Ureter (tissue), 1 donor: ENCODE measurements at places on chromosomes 7 and 10. TPM values are rescaled to one million over a fixed set of nuclear protein-coding genes. Genes with fewer than 3 reads are reported as not detected.

DNA sequence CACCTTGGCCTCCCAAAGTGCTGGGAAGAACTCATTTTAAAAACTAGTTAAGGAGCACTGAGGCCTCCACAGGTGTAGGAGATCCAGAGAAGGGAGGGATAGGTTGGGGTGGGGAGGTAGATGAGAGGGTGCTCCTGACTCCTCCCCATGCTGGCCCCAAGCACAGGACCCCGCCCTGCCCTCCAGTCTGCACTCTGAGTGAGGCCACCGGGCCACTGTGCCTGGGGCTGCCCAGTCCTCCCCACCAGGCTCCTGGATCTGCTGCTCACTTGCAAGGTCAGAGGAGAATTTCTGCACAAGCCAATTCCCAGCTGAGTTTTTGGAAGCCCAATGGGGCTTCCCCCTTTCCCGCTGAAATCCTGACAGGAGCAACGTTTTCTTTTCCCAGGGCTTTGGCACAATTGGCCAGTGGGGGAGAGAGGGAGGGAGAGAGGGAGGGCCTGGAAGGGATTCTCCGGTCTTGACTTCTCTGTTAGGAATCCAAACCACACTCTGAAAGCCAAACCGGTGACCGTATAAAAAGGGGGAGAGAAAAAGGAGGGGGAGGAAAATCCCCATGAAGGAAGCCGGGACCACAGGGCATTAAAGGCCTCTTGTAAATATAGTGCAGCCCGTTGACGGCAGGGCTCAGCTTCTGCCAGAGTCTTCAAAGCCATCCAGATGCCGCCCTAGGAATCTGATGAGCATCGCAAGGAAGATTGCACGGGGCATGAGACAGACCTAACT lies 116.2 kb downstream of the SH3PXD2A start:
- peak; percentile 69 for DNase-seq

DNA sequence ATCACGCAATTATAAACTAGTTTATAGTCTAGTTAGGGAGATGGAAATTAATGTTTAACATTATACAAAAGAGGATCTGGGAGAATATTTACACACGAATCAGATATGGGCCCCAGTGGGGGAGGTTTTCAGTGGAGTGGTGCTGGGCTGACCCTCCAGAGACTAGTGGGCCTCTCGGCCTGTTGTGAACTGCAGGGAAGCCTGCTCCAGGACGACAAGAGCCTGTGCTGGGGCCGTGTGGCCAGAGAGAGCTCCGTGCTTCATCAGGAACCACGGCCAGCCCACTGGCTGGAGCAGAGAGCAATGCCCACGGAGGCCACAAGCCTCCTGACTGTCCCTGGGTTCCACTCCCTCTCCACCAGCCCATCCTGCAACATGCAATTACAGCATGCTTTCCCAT lies 11.3 kb upstream of the ESYT2 start:
- no peak for DNase-seq

DNA sequence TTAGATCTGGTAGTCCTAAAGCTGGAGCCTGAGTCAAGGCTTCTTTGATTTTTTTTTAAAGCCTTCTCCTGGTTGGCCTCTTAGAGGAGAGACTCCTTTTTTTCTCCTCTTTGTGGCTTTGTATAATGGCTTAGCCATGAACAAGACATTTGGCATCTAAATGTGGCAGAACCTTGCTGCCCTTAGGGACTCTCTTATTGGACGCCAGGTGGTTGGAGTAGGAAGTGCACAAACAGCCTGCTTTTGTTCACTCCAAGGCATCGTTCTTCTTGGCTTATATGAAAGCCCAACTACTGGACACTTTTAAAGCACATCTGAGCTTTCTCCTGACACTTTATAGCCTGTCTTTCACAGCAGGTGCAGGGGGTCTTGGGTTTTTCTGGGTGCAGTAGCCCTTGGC lies 25.0 kb downstream of the ZPBP start:
- DNase-seq = no peak

GRCh38 chr10:103916254-103916653 lies 1.7 kb downstream of the STN1 start:
- DNase-seq = no peak

DNA sequence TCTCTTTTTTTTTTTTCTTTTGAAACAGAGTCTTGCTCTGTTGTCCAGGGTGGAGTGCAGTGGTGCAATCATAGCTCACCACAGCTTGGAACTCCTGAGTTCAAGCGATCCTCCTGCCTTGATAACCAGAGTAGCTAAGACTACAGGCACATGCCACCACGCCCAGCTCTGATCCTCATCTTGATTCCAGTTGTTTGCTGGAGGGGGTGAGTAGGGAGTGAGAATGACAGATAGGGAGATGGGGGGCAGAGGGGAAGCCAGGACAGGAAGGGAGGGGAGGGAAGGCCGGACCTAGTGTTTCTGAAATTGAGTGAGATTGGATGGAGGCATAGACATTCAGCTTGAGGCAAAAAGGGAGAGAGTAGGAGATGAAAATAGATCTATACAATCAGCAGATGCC lies 25.2 kb upstream of the CPXM2 start:
- DNase-seq = no peak

- DNase-seq = no peak
Observed at GRCh38 chr10:33123680-33124079, 165.7 kb upstream of the ITGB1 start.

DNA sequence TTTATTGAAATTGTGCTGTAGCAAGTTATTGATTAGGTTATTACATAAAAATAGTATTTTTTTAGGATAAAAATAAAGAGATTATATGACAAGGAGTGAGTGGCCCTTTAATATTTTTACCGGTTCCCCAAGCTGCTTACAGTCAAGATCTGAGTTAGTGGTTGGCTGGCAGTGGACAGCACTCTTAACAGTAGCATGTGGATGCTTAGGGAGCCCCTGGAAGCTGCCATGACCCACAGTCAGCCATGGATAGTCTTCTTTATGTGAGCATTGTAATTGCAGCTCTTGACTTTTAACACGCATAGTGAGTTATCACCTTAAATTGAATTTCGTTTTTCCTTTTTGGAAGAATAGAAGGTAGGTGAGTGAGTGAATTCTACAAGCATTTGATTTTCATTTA lies 22.1 kb downstream of the RAB18 start:
- DNase-seq = no peak

- DNase-seq = peak; percentile 78
Observed at GRCh38 chr10:103668351-103669242, 175.1 kb downstream of the NEURL1 start.

DNA sequence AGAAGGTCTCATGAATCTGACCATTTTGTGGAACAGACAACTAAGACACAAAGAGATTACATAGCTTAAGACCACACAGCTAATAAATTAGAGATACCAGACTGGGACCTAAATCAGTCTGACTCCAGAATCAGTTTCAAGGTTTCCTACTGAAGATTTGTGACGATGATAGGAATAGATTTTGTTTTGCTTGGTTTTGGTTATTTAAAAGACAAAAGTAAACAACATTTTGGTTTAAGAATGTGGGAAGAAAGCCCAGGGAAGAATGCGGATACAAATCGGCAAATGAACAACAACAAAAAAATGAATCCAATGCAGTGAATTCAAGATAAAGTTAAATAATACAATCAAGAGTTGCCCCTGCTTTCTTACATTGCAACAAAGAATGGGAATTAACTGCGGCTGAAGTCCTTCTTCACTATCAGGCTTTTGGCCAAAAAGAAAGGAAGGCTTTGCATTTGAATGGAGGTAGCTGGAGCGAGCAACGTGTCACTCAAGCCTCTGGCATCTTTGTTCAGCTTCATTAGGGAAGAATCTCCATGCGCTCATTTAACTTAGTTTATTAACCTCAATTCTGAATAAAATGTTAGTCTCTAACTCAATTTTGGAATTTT lies 210.8 kb downstream of the ADAM12 start:
- no peak for DNase-seq

- no peak for DNase-seq
Observed at GRCh38 chr10:107548301-107548700, 383.8 kb upstream of the SORCS1 start.

DNA sequence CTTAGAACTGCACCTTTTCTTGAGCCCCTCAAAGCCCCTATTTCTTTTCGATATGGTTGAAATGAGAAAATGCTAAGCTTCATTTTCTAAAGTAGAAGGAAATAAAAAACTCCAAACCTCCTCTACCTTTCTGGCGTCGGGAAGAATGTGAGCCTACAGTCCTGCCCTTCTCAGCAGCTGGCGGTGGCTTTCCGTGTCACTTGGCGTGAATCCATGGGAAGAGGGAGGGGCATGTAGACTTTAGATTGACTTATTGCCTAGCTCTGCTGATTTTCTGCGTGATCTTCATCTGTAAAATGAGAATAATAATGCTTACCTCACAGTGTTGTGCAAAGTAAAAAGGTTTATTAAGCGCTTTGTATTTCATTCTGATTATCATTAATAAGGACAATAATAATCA lies 35.0 kb downstream of the PRR15 start:
- DNase-seq = peak; percentile 75

- DNase-seq = no peak
Observed at GRCh38 chr10:60424971-60425370, 35.3 kb upstream of the ANK3 start.

GRCh38 chr7:1120791-1121190 lies 32.9 kb downstream of the GPER1 start:
- DNase-seq = no peak

- DNase-seq = peak; percentile 7
Observed at GRCh38 chr10:6038071-6038631, 24.0 kb downstream of the IL2RA start.

GRCh38 chr7:111274857-111275256 lies 183.9 kb downstream of the LRRN3 start:
- DNase-seq = no peak

DNA sequence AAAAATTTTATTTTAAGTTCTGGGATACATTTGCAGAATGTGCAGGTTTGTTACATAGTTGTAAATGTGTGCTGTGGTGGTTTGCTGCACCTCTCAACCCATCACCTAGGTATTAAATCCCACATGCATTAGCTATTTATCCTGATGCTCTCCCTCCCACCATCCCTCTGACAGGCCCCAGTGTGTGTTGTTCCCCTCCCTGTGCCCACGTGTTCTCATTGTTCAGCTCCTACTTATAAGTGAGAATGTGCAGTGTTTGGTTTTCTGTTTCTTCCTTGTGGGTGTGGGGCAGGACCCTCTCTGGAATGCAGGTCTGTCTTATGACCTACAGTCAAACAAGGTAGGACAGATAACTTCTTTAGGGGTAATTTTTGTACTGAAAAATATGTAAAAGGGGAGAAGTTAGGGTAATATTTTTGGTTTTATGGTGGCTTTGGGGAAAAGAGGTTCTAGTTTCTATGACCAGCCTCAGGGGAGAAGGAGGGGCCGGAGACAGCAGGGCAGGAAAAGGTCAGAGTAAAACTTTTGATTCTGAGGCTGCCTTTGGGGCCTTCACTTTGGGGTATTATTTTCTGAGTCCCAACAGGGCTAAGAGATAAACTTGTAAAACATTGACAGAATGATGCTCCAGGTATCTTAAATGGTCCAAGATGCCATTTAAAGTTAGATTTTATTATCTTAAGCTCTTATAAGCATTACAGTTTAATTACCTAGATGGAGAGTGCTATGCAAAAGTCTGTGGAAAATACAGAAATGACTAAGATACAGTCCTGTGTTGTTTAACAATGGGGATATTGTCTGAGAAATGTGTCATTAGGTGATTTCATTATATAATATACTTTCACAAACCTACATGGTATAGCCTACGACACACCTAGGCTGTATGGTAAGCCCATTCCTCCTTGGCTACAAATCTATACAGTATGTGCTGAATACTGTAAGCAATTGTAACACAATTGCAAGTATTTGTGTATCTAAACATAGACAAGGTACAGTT lies 354.8 kb downstream of the ABCA13 start:
- no peak for DNase-seq

DNA sequence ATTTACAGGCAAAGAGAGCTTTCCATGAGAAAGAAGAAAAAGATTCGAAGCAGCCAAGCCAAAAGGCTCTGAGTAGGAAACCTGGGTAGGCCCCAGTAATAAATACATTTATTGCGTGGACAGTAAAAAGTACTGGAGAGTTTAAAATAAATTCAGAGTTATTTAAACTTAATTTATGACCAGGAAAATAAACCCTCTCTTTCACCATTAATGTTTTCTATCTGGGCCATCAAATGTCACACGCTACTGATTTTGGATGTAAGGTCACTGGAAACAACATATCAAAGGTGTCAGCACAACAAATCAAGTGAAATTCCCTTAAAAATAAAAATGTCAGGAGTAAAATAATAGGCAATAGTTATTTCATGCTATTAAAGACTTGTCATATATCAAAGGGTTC lies 264.0 kb downstream of the SKAP2 start:
- DNase-seq = no peak

Gene ORC5
- 26.4 TPM for total RNA-seq
